ENCODE measurements at places on chromosomes 2 and 18. TPM values are rescaled to one million over a fixed set of nuclear protein-coding genes. Genes with fewer than 3 reads are reported as not detected.
A peak's percentile ranks its signal among the peaks of the same experiment; 100 is the strongest.

GRCh38 chr2:88161446-88162244 is 8.5 kb upstream of the THNSL2 start:
- no peak for DNase-seq

Gene TLK1
- polyA plus RNA-seq: 18.2 TPM

DNA sequence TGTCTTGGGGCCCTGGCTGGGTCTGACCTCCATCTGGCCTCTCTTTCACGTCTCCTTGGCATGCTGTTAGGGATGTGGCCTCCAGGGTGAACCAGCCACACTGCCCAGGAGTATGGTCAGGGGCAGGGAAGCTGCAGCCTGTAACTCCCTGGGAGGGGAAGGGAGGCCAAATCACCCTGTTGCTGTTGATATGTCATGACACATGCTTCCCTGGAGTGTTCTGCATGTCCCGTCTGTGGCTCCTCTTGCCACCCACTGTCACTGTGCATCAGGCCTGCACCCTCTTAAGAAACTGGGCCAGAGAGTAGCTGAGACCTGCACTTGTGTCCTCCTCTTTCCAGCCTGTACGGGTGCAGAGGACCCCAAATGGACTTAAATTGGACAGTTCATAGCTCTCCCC is 221.3 kb downstream of the FHOD3 start:
- DNase-seq: no peak

DNA sequence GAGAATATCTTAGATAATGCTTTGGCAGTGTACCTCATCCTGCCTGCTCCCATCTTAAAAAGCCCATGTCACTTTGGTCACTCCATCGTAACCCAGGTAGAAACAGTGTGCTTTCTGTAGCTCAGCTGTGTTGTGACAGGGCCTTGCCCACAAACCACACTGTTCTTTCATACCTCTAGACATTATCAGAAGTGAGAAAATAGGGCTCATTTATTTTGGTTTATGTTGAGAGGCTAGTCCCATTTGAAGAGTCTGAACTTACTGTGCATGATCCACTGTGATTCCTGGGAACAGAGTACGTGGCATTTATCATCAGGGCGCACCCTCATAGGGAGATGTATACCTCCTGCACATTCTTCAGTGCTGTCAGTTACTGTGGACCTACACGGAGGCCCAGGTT is 69.7 kb downstream of the FEZ2 start:
- no peak for DNase-seq

GRCh38 chr18:3528231-3528630 is 78.3 kb downstream of the TGIF1 start:
- no peak for DNase-seq

DNA sequence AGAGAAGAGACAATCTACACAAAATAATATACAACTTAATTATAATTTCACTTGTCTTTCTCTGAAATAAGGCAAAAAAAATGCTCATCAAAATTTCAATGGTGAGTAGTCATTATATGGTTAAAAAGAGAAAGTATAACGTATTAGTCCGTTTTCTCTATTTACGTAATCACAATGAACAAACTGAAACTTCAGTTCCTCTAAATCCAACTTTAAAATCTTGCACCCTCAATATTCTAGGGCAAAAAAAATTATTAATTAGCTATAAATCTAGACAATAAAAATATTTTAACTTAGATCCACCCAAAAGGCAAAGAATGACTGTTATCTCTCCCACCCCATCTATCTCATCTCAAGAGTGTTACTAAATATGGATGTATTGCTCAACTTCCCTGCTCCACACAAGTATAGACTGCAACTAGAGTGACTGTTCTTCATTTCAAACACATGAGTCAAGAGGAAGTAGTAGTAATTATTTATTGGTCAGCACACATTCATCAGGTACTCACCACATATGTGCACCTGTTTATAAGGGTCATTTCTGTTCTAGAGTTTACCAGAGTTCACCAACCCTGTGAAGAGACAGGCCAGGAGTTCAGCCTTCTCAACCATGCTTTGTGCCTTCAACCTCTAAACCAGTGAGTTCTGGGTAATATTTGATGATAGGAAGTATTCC is 36.4 kb downstream of the STK39 start:
- DNase-seq: peak; percentile 78

DNA sequence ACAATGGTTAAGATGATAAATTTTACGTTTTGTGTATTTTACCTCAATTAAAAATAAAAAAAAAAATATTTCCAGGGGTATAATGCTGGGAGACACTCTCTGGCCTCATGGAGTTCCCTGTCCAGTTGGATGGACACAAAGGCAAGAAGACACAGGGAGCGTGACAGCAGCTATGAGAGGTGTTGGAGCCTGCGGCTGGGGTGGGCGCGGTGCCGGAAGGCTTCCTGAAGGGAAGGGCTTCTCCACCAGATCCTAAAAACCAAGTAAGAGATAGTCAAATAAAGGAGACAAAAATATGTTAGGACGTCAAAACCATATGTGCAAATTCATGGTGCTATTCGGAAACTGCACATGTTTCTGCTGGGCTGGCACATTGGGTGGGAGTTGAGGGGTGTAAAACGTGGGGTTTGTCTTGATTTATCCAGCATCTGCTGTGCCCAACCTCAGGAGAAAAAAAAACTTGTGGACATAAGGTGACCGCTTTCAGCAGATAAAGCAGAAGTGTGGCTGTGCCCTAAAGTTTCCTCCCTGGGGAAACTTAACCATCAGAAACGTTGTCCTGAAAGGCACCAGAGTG is 467.6 kb downstream of the RNF144A start:
- no peak for DNase-seq

Gene OBSL1
- polyA plus RNA-seq: 75.9 TPM

- DNase-seq: no peak
These were observed 318.1 kb downstream of the NBAS start for GRCh38 chr2:15242936-15243461.

Gene COPS9
- 317 TPM for polyA plus RNA-seq

- no peak for DNase-seq
These were observed 121.2 kb downstream of the TCF4 start for GRCh38 chr18:55466789-55467188.

DNA sequence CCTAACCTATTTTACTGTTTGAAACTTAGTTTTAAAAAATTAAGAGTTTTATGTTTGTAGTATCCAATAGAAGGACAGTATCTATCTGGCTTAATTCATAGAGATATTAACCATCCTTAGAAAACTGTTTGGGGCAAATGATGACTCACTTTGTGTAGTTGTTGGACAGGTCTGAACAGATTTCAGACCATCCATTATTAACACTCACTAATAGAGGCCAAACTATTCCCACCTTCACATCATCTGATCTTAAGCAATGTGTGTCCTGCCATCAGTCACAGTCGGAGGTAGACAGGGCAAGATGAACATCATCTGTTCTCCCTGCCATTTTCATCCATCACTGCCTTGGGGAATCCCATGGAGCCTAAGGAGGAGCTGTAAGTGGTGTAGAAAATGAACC is 164.6 kb upstream of the DCC start:
- DNase-seq: no peak

- DNase-seq: no peak
These were observed 267.9 kb downstream of the SOX11 start for GRCh38 chr2:5959836-5960820.

Gene TMEM182
- 2.6 TPM for polyA plus RNA-seq

Gene ATP6V1B1
- polyA plus RNA-seq: 1.3 TPM

- DNase-seq: peak; percentile 74
These were observed 259.4 kb downstream of the ANAPC1 start for GRCh38 chr2:111624411-111625156.

- no peak for DNase-seq
These were observed 443.8 kb downstream of the NCKAP5 start for GRCh38 chr2:133124446-133124845.

GRCh38 chr18:22632191-22632590 is 214.5 kb upstream of the CTAGE1 start:
- DNase-seq: no peak

GRCh38 chr2:7057865-7058400 is 140.7 kb downstream of the RNF144A start:
- DNase-seq: no peak

DNA sequence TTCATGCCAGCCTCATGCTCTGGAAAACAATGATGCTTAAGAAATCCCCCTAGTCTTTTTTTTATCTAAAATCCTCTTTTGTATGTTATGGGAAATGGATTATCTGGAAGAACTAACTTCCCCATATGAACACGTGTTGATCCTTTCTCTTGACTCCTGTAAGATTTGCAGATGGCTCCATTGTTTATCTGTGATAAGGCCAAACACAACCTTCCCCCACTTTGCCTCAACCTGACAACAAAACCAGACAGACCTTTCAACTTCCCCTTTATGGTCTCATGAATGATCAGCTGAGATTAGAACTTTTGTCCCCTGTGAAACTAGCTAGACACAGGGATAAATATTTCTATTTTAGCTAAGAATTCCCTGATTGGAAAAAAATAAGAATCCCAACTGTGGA is 828.0 kb upstream of the CDH2 start:
- DNase-seq: no peak

Gene SNRNP200
- 83.2 TPM for polyA plus RNA-seq

Gene RBKS
- 2.2 TPM for polyA plus RNA-seq
